ENCODE measurements at places on chromosomes 7 and 10. TPM values are rescaled to one million over a fixed set of nuclear protein-coding genes. Genes with fewer than 3 reads are reported as not detected.

Gene NUTM2E
- total RNA-seq = 0.72 TPM

DNA sequence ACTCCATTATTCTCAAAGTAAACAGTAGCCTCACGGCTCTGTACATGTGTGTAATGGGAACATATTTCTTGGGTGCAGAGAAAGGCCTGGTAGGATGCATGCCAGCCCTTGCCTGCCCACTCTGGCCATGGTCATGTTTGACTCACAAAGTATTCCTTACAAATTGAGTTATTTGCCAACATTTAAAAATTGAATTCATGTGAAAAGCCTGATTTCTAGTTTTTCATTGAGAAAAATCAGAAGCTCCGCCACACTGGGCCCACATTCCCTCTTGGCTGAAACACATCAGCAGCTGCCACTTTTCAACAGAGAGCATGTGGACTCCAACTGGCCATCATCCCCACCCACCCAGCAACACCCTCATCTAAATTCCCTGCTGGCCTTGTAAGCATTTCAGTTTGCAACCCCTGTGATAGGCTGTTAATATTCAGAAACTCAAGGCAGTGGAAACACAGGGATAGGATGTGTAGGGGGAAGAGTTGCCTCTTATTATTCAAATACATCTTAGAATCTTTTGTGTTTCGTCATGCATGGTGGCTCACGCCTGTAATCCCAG is 40.9 kb downstream of the CDH23 start:
- DNase-seq = no peak

DNA sequence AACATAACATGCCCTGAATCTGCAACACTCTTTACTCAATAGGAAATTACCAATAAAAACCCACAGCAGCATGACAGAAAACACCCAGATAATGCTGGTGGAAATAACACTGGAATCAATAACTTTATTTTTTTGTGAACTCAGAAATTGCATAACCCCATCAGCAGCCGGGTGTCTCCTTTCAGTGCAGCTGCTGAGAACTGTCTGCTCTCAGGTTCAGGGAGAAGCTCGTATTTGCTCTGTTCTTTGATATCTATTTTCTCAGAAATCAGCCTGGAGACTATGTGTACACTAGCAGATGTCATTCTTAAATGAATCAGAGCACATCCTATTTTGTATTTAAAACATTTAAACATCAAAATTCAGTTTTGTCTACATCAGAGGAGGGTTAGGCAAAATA is 506.0 kb downstream of the POM121L12 start:
- no peak for DNase-seq

Gene SLC29A4
- 1.5 TPM for total RNA-seq

DNA sequence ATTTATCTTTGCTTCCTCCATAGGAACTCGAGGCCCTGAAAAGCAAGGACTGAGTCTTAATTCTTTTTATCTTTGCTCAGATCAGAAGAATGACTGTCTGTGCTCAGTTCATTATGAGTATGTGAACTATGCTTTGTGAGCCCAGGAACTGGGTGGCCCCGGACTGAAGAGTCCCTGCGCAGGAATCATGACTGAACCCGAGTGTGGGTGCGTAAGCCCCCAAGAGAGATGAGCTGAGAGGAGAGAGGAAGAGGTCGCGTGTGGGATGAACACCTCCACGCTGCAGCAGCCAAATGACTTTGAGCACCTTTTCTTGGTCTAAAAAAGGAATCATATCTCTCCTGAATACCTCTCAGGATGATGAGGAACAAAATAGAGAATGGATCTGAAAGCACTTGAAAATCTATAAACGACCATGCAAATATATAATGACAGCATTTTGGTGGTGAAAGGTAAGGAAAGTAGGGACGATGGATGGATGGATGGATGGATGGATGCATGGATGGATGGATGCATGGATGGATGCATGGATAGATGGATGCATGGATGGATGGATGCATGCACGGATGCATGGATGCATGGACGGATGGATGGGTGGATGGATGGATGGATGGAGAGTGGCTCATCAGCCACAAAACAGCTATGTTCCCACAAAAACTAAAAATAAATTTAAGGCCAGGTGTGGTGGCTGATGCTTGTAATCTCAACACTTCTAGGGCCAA is 19.8 kb downstream of the FAM171A1 start:
- DNase-seq = peak; percentile 66

GRCh38 chr10:73586583-73586984 is 4.6 kb downstream of the USP54 start:
- peak; percentile 38 for DNase-seq

DNA sequence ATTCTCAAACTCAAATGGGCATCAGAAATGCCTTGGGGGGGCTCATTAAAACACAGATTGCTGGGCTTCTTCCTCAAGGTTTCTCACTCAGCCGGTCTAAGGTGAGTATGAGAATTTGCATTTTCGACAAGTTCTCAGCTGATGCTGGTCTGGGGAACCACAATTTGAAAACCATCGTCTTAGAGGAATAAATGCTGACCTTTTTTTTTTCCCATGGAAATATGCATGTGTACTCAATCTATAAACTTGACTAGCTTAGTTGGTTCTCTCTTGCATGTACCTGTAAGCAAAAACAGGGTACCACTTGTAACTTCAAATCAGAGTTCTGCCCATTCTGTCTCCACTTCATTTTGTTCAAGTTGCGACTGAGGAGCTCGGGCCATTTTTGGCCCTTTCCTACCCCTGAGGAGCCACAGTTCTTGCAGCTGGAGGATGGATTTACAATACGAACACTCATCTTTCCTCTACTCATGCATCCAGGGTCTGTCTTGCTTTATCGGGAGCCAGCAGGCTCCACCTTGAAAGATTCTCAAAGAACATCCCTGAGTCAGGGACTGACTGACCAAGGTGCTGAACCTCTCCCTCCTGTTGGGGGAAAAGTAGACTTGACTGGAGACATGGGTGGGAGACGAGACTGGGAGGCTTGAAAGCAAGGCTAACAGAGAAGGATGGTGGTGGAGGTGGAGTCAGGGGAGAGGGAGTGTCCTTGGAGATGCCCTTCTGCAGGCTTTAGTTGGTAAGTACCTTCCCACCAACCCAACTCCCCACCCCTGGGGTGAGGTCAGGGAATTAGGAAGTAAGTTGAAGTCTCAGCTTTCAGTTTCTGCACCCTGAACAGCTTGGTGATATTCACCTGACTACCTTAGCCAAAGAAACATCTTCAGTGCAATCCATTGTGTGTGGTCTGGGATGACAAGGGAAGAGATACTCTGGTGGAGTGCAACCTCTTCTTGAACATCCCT is 3.7 kb upstream of the MAPK8 start:
- no peak for DNase-seq

Gene VPS37D
- 2.4 TPM for total RNA-seq

Gene CLRN3
- not detected for total RNA-seq

- DNase-seq = peak; percentile 75
Observed at GRCh38 chr10:49080071-49080470, 35.3 kb downstream of the VSTM4 start.

GRCh38 chr10:52213321-52213752 is 100.7 kb upstream of the DKK1 start:
- DNase-seq = no peak
